ENCODE measurements at places on chromosomes 1 and 21.

DNA sequence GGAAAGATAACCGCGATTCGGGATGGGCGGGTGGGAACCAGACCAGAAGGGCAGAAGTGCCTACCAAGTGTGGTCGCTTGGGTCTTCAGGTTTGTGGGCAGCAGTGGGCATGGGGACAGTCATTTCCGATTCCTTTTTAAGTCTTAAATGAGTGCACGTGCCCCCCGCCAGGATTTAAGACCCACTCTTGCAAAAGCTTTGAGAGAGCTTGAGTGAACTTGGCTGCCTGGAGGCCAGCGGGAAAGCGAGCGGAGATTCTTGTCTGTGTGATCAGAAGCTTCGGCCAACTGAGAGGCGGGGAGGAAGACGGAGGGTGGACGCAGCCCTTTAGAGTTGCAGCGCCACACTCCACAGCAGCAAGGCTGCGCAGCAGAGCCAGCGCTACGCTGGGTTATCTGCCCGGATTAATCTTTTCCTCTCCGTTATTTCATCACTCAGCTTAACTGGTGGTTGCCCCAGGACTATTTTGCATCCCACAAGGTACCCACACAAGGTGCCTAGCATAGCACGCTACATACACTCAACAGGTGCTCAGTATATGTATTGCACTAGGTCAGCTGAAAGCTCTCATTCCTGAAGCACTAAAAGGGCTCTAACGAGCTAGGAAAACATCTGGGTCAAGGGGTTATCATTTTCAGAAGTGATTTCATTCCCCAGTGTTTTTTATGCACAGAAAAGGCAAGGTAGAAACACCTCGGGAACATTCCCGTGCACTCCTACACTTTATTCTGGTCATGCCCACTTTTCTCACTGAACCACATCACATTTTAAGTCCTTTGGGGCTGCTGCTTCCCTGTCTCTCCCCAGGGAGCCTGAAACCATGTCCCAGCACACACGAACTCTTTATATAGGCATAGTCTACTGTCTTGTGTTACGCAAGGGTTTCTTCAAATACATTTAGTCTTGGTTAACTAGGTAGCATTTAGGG, 1.5 kb upstream of the BATF3 start:
- DNase-seq: no peak

GRCh38 chr1:118090130-118090529, 94.9 kb downstream of the SPAG17 start:
- DNase-seq: no peak

DNA sequence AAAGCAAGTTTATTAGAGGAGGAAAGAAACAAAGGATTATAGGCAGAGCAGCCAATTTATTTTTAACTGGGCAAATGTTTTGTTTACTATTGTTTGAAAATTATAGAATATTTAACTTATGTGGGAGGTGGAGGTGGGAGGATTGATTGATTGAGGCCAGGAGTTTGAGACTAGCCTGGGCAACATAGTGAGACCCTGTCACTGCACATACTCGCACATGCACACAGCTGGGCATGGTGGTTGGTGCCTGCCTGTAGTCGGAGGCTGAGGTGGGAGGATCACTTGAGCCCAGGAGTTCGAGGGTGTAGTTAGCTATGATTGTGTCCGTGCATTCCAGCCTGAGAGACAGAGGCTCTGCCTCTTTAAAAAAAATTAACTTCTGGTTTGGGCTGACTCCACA, 6.7 kb downstream of the MAN1A2 start:
- DNase-seq: no peak

DNA sequence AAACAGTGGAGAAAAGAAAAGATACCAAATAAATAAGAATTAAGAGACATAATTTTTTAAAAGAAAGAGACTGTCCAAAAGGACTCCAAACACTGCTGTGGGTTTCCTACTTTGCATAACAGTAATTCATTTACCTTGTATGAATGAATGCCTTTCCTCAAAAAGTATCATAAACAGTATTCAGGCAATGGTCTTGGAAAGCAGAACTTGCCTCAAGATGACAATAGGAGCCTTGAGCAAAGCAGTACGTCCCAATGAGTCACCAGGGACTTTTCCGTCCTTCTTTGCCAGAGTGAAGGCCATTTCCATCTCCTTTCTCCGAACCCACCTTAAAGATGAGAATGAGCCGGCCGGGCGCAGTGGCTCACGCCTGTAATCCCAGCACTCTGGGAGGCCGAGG, 186.4 kb downstream of the ZBTB18 start:
- no peak for DNase-seq

DNA sequence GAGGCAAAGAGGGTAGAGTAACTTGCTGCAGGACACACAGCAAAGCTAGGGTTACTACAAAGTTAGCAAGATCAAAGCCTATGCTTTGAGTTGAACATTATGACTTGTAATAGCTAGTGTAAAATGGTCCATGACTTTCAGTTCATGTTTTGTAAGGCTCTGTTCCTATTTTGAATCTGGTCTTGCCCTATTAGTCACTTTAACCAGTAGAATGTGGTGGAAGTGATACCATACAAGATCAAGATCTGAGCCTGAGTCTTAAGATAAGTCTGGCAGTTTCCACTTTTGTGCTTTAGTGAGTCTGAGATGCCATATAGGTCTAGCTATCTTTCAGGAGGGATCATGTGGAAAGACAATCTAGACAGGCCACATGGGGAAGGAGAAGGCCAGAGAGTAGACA, 282.1 kb upstream of the BRINP3 start:
- DNase-seq: no peak
